Stimulated activated CD8-positive, alpha-beta memory T cell treated with anti-CD3 and anti-CD28 coated beads, Interleukin-2, amount 100 ng/mL, for 1 hour (primary cell): ENCODE measurements at places on chromosomes 4 and X.

GRCh38 chr4:177250056-177250696 lies 59.5 kb upstream of the NEIL3 start:
- DNase-seq: peak; percentile 21

DNA sequence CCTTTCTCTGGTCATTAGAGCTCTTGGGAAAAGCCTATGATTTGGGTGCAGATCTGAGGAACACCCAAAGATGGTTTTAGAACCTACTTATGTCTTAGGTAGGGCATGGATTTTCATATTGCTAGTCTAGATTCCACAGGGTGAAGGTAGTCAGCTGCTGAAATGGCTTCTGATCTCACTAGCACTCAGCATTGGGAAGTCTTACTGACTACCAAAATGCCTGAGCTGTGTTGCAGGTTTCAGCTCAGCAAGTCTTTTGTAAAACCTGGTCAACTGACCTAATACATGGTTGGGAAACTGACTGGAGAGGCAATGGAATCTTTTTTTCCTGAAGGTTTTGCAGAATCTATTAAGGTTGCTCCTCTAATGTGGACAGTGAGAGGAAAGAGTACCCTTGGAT lies 136.4 kb downstream of the CCNG2 start:
- DNase-seq: no peak

GRCh38 chr4:7186031-7186430 lies 6.3 kb upstream of the SORCS2 start:
- DNase-seq: no peak

DNA sequence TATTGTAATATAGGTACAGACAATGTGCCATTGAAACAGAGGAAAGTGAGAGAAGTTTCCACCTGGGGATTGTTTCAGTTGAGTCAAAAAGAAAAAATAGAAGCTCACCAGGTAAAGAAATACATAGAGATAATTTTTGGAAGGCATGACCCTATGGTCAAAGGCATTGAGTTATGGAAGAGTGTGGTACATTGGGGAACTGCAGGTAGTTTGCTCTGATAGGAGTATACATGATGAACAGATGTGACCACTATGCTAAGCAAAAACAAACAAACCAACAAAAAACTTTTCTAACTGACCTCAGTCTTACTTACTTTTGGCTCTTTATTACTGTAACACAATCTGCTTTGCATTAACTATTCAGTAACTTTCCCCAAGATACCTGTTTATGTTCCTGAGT lies 85.9 kb downstream of the UGT8 start:
- no peak for DNase-seq

- DNase-seq: no peak
Measured at GRCh38 chrX:40127052-40127451, 29.3 kb upstream of the BCOR start.
